ENCODE measurements at places on chromosomes 2 and 18.

DNA sequence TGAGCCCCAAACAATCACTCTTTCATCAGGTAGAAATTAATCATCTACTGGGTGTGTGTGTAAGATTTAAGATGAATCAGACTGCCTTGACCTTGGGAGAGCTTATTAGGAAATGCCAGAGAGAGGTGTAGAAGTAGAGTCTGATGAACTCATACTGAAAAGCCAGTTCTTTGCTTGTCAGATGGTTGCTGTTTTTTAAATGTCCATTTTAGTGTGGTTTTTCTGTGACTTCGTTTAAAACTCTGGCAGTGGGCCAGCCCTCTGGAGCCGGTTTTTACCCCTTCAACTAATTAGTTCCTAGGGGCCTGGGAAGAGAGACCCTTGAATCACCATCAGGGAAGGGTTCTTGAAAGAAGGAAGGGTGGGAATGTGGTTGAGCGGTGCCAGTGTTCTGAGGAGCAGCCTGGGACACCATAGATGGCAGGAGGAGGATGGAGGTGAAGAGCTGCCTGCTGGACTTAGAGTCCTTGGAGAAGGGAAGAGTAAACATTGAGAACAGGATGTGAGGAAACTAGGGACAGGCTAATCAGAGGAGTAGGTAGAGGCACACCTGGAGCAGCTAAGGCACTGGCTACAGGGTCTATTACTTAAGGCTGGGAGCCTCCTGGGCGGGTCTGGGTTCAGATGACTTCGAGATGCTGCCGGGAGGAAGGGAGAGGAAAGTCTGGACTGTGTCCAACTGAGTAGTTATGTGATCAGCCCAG is 66.1 kb downstream of the LRRFIP1 start:
- DNase-seq, result no peak

DNA sequence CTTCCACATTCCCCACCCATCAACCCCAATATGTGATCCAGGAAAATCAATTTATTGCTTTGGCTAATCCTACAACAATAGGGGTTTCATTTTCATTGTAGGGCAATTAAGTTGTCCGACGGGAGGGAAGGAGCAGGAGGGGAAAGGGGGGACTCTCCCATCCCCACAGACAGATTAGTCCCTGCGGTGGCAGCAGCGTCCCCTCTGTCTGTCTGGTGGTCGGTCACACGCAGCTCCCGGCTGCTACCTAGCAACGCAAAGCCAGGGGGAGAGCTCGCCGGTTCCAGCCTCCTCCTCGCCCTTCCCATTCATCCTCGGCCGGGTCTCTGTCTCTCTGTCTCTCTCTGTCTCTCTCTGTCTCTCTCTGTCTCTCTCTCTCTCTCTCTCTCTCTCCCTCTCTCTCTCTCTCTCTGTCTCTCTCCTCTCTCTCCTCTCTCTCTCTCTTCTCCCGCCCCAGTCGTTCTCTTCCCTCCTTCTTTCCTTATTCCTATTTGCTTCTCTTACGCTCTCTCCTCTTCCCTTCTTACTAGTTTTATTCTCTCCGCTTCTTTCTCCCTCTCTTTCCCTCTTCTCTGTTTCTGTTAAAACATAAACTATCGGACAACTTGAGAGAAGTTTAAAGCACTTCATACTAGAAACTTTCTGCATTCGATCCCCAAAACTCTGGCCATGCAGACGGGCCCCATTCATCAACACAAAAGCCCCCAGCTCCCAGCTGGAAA is 1.2 kb downstream of the LRP2 start:
- no peak for DNase-seq

DNA sequence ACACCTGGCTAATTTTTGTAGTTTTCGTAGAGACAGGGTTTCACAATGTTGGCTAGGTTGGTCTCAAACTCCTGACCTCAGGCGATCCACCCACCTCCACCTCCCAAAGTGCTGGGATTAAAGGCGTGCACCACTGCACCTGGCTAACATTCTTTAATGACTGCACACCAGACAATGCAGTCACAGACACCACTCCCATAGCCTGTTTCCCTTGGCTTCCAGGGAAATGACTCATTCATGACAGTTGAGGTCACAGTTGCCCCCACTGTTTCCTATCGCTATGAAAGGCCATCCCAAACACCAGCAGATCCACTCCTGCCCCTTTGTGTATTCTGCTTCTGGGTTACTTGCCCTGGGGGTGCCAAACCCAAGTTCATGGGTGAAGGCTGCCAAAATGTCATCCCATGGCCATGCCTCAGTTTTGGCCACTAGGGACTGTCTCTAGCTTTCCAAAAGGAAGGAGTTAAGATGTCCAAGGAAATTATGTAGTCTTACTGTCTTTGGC is 8.7 kb downstream of the CHMP1B start:
- DNase-seq, result no peak

- DNase-seq, result no peak
Observed at GRCh38 chr2:140880573-140880972, 1250.2 kb downstream of the LRP1B start.

GRCh38 chr2:235762832-235763598 is 269.2 kb downstream of the AGAP1 start:
- DNase-seq, result no peak

- no peak for DNase-seq
Observed at GRCh38 chr2:136582628-136583205, 182.6 kb upstream of the THSD7B start.

DNA sequence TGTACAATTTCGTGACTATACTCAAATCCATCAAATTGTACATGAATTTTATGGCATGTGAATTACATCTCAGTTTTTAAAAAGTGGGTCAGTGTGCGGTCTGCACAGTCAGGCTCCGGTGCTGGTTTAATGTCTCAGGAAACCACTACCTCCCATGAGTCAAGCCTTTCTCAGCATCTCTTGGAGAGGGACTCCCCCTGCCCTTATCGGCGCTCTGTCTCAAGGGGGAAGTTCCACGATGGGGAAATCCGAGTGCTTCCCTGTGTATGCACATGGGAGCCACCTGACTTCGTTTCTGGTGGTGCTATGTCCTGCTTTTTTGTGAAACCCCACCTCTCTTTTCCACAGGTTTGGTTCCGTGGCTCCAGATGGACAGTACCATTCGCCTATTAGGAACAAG is 72.5 kb downstream of the ACOXL start:
- no peak for DNase-seq

- peak; percentile 70 for DNase-seq
Observed at GRCh38 chr2:200306196-200306930, at the start of gene SPATS2L. Gene SPATS2L (plus strand): TSS chr2:200306693. CDS start chr2:200389245, 82,552 bp downstream.

- peak; percentile 53 for DNase-seq
Observed at GRCh38 chr2:75640621-75641121, 5.9 kb upstream of the MRPL19 start.

DNA sequence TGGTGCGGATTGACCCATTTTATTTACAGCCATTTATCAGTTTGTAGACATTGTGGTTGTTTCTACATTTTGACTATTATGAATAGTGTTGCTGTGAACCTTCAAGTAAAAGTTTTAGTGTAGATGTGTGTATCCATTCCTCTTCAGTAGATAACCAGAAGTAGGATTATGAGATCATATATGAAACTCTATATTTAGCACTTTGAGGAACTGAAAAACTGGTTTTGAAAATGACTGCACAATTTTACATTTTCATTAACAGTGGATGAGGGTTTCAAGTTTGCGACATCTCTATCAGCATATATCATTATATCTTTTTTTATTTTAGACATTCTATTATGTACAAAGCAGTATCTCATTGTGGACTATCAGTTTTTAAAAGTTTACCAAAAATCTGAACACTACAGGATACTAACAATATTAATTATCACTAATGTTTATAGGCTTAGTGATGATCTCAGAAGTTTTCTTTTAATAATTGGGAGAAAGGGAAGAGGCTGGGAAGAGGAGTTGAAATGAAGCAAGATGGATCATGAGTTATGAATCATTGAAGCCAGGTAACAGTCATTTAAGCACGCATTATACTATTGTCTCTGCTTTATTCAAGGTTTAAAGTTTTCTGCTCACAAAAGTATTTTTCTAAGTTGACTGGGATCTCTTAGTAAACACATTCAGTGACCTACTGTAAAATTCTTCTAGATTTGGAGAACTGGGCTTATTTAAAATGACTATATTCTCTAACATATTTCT is 329.0 kb upstream of the LRATD1 start:
- no peak for DNase-seq

GRCh38 chr2:19460761-19461160 is 102.3 kb upstream of the OSR1 start:
- DNase-seq, result no peak

- DNase-seq, result no peak
Observed at GRCh38 chr18:7622721-7623120, 55.6 kb downstream of the PTPRM start.

- DNase-seq, result no peak
Observed at GRCh38 chr2:189337656-189338055, 103.6 kb upstream of the WDR75 start.

DNA sequence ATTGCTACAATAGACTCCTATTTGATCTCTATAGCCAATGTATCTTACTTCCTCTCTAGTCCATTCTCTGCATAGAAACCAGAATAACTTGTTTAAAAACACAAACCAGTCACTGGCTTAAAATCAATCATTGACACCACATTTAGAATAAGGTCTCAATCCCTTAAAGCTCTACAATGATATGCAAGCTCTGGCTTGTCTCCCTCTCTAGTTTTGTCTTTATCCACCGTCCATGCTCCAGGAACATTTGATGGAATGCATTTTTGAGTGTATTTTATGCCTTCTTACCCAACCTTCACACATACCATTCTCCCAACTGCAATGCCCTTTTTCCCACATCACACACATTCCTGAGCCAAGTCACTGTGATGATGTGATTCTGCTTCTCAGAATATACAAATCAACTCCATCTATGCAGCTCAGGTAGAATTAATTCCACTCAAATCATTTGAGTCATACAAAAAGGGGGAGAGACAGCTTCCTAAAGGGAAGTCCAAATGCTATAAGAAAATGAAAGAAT is 1107.2 kb downstream of the DPP10 start:
- no peak for DNase-seq

GRCh38 chr2:169203952-169204351 is 134.6 kb downstream of the DHRS9 start:
- DNase-seq, result no peak

DNA sequence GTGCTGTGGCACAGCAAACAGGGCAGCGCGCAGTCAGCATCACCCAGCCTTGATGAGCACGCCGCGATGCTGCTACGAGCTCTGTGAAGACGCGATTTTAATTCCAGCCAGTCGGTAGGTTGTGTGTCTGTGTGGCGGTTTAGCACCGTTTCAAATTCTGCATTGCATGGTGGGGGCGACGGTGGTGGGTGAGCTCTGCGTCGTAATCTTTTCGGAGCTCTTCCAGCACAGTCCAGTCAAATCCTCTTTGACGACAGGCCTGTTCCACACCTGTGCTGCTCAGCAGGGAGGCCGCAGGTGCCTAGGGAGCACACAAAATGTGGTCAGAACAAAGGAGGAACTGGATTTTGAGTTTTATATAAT is 8.6 kb downstream of the ALLC start:
- DNase-seq, result peak; percentile 38

GRCh38 chr2:231357048-231357447 is 38.5 kb upstream of the B3GNT7 start:
- DNase-seq, result peak; percentile 16

- DNase-seq, result no peak
Observed at GRCh38 chr18:49613641-49614151, 51.8 kb downstream of the LIPG start.

GRCh38 chr2:155178921-155179320 is 480.4 kb downstream of the KCNJ3 start:
- DNase-seq, result no peak

DNA sequence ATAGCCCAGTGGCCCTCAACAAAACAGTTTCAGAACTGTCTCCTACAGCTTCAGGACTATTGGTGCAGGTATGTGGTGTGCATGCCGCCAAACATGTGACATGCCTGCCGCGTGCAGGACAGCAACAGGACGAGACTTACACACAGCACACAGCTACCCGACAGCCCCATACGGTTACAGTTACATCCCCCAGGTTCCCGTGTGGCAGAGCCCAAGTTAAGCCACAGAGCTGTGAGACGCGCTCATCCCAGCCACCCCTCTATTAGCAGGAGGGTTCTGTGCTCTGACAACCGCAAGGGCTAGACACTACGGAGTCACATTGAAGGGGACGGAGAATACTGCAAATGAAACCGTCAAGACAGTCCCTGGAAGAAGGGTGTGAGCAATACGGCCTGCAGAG is 16.4 kb upstream of the TUBB6 start:
- DNase-seq, result no peak

DNA sequence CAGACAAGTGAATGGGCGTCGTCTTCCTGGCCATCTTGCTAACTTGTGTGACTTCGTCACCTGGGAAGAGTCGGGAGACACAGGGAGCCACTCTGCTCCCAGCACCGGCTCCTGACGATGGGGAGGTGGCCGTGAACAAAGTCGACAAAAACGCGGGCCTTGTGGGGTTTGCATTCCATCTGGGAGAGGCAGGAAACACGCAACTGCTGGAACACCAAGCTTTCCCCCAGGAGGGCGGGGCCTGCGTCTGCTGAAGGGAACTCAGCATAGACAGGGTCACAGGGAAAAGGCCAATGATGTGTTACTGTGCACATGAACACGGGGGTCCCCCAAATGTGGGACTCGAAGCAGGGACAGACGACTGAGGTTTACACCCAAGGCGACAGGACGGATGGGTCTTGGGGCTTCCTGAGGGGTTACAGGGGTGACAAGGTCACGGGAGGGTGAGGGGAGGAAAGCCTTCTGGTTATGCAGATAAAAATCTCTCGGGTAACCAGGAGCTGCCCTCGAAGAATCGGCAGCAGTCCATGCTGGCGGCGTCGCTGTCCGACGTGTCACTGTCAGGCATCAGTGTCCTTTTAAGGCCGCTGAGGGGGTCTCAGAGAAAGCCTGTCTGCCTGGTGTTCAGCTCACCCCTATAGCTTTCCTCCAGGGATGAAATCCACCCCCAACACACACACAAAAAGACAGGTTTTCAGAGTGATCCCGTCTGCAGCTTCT is 28.2 kb upstream of the PRLH start:
- DNase-seq, result no peak

- no peak for DNase-seq
Observed at GRCh38 chr18:2589345-2590068, 18.1 kb downstream of the NDC80 start.

- DNase-seq, result no peak
Observed at GRCh38 chr18:59428018-59428417, 69.0 kb upstream of the LMAN1 start.

DNA sequence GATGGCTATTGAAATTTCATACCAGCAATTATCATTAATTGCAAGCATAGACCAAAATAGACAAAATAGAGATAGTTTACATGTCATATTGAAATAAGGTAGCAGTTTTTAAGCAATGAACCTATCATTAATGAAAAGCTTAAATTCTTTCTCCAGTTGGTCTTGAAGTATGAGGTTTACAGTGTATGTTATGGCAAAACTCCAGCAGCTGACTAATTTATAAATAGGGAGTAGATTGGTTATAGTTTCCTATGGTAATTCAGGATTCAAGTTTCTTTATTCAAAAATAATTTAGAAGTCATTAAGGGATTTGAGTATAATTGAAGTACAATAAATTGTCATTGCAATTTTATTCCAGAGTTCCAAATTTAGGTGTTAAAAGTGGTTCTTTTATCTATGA is 69.6 kb upstream of the COL5A2 start:
- no peak for DNase-seq

All from tibial artery (tissue), 4 donors.